ENCODE measurements at places on chromosomes 3 and 15. TPM values are rescaled to one million over a fixed set of nuclear protein-coding genes. Genes with fewer than 3 reads are reported as not detected.

Gene NANOGP8
- total RNA-seq = not detected

Gene ESYT3
- total RNA-seq = 1.6 TPM

Gene MEIS2
- 6.7 TPM for total RNA-seq

Gene NRG4
- 0.33 TPM for total RNA-seq

Gene DNAH12
- total RNA-seq = 0.24 TPM

Gene CD200
- total RNA-seq = 13.0 TPM

Gene IL20RB
- total RNA-seq = 12.7 TPM

Gene MUSTN1
- total RNA-seq = not detected

Gene EPHA3
- total RNA-seq = 0.67 TPM

Gene OR5K2
- total RNA-seq = not detected

Gene ANKRD34C
- not detected for total RNA-seq

Gene MFAP1
- total RNA-seq = 14.7 TPM

Gene GOLGA8G
- total RNA-seq = not detected

DNA sequence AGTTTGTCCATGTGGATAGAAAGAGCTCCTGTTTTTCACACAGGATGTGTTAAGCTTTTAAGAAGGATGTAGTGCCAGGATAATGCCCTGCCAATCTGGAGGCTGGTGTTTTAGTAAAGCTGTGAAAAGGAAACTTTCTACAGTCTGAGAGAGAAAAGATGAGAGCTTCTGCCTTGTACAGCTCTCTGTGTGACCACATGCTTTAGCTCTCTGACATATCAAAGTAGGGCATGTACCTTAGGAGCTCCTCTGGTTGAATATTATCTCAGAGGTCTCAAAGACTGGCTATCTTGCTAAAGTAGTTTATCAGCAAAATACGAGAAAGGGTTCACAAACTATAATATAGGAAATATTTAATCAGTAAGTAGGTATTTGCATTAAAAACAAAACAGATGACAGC is 30.4 kb downstream of the CDIN1 start:
- no peak for DNase-seq

DNA sequence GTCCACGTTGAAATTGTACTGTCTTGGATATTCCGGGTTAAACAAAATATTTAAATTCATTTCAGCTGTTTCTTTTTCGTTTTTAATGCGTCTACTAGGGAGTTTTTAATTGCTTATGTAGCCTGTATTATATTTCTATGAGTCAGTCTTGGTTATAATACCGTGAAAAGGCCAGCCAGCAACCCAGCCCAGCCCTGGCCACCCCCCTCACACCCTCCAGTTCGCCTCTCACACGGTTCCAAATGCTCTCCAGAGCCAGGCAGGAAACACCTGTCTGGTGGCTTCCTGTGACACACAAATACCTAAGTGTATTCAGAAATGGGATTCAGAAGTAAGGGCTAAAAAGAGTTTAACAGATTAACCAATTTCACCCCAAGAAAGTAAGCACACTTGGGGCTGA is 4.4 kb downstream of the SH3BP5 start:
- peak; percentile 16 for DNase-seq

DNA sequence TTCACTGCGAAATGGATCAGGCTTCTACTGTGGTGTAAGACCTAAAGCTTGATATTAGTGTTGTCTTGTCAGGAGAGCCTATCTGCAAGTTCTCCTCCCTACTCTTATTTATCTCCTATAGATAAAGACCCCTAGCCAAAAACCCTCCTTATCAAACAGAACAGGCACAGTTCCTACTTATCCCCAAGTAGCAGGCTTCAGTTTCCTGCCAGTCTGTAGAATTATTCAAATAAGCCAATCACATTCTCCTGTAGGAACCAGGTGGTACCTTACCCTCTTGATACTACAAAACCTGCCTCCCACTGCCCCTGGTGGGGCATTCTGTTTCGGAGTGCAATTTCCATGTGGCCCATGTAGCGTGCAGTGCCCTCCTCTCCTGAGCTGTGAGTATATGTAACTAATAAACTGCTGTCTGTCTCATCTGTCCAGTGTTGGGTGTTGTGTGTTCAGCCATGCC is 28.7 kb downstream of the HDGFL3 start:
- no peak for DNase-seq

DNA sequence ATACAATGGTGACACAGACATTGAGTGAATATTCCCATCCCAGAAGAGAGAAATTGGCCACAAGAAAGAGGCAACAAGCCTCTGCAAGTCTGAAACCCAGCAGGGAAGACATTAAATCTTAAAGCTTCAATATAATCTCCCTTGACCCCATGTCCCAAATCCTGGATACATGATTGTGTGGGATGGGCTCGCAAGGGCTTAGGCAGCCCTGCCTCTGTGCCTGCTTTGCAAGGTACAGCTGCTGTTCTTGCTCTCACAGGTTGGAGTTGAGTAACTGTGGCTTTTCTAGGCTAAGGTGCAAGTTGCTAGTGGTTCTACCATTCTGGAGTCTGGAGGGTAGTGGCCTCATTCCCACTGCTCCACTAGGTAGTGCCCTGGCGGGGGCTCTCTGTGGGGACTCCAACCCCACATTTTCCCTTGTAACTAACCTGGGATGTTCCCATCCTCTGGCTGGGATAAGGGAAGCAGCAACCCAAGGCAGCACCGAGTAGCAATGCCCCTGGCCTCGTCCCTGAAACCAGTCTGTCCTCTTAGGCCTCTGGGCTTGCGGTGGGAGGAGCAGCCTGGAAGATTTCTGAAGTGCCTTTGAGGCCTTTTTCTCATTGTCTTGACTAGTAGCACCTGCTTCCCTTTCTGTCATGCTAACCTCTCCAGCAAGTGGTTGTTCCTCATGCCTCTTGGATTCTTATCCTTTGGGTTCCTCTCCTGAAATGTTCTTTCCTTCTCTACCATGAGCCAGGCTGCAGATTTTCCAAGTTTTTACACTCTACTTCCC is 90.0 kb downstream of the FAM174B start:
- no peak for DNase-seq

- peak; percentile 46 for DNase-seq
Observed at GRCh38 chr15:77506311-77507142, 85.8 kb downstream of the HMG20A start.

GRCh38 chr3:9248522-9249271 is 749 bp downstream of the SRGAP3 start:
- DNase-seq = peak; percentile 77

- no peak for DNase-seq
Observed at GRCh38 chr3:37745076-37745475, 116.6 kb upstream of the CTDSPL start.

- no peak for DNase-seq
Observed at GRCh38 chr15:62877276-62877857, 165.2 kb upstream of the TPM1 start.

- DNase-seq = no peak
Observed at GRCh38 chr15:78929536-78930264, 15.1 kb downstream of the CTSH start.

DNA sequence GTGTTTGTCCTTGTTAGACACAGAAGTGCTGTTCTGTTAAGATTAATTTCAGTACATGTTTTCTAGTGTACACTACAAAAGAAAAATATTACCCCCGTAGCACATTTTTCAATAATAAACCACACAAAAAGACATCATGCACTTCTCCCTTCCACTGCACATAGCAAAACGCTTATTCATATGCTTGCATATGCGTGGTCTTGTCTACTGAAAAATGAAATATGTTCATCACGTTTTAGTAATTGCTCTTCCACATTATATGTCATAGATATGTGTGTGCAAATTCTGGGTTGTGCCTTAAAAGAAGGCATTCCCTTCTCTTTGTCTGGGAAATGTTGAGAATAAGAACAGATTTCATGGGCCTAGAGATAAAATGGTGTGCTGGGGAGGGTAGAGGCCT is 353.9 kb downstream of the NSUN3 start:
- no peak for DNase-seq

DNA sequence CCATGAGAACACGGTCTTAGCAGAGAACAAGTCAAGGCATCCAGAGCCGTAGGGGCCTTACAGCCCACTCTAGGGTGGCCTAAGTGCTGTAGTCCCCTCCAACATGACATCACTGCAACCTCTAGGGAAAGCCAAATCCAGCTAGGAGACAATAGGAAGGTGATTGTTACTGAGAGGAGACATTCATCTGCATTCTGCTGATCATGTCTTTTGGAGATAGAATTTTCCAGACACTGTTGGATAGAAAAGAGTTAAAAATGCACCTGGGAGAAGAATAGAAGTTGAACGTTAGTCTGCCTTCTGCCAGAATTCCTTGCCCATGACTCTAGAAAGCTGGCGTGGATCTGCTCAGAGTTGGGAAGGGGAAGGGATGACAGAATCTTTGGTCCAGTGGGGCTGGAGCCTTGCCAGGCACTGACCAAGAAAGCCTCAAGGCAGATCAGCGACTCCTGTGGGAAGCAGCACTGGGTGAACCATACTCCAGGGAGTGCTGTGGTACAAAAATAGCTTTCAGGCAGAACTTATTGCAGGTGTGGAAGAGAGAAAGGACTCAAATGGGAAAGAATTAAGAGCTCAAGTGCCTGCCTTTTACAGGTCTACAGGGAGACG is 44.8 kb upstream of the RAF1 start:
- peak; percentile 93 for DNase-seq

- no peak for DNase-seq
Observed at GRCh38 chr15:77494073-77494867, 73.6 kb downstream of the HMG20A start.

DNA sequence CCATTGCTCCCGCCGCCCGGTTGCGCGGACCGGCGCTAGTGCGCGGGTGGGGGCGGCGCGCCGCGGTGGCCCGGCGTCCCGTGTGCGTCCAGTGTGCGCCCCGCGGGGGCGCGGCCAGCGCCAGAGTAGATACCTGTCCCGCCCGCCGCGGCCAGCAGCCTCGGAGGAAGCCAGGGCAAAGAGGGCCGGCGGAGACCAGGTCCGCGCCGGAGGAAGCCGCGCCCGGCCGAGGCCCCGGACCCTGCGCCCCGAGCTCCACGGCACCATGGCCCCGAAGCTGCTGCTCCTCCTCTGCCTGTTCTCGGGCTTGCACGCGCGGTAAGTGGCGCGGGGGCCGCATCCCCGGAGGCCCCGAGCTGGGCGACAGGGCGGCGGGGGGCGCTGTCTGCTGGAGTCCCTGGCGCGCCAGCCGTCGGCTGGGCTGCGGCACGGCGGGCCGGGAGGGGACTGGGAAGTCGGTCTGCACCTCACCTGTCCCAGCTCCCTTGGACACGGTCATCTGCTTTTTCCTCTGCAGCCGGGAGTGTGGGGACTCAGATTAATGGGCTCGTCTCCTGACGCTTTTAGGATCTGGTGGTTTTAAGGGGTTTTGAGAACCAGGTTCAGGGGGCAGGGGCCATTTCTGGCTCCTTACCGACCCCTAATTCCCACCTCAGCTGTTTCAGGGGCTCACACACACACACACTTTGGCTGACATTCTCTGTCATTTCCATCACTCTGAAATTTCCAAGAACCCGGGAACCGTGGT is 464 bp downstream of the GABRG3 start:
- no peak for DNase-seq

GRCh38 chr15:67549736-67550135 is 7.2 kb downstream of the MAP2K5 start:
- DNase-seq = no peak

GRCh38 chr3:114770874-114771273 is 376.2 kb downstream of the ZBTB20 start:
- DNase-seq = peak; percentile 32

- DNase-seq = no peak
Observed at GRCh38 chr15:53454843-53455721, 304.4 kb downstream of the WDR72 start.

- DNase-seq = peak; percentile 27
Observed at GRCh38 chr3:49333091-49333490, 6.8 kb downstream of the USP4 start.

DNA sequence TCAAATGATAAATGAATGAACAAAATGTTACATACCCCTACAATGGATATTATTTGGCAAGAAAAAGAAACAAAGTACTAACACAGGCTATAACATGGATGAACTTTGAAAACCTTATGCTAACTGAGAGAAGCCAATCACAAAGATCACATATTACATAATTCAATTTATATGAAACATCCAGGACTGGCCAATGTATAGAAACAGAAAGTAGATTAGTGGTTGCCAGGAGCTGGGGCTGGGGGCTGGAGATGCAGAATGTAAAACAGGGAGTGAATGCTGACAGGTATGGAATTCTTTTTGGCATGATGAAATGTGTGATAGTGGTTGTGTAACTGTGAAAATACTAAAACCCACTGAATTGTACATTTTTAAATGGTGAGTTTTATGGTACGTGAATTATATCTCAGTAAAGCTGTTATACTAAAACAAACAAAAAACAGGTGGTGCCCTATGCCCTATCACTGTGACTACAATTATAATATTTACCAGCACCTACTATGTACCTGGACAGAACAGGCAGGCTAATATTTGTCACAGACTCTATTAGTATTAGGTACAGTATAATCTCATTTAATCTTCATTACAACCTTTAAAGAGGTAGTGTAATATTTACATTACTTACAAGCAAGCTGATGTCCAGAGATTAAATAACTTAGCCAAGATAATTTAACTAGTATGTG is 90.0 kb downstream of the ETFA start:
- no peak for DNase-seq

DNA sequence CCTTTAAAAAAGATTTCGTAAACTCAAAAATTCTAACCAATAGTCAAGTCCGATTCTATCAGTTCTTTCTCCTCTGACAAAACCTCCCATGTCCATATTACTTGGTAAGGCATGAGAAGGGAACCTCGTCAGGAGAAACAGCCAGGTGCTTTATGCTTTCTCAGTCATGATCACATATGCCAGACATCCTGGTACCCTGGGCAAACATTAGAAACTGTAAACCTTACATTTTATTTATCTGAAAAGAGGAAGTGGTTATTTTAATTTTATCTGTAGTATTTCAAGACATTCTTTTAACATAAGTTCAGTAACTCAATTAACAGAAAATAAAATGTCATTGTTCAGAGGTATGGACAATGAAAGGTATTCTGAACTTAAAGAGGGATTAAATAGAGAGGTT is 474.8 kb upstream of the GBE1 start:
- DNase-seq = no peak

DNA sequence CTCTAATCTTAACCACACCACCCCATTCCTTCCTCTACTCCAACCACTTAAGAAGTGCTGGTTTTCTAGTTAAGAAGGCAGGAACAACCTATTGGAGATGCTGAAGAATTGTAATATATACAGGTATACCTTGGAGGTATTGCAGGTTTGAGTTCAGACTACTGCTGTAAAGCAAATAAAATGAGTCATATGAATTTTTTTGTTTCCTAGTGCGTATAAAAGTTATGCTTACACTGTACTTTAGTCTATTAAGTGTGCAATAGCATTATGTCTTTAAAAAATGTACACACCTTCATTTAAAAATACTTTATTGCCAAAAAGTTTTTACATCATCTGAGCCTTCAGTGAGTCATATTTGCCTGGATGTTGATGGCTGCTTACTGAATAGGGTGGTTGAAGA is 22.5 kb downstream of the TOPAZ1 start:
- no peak for DNase-seq

DNA sequence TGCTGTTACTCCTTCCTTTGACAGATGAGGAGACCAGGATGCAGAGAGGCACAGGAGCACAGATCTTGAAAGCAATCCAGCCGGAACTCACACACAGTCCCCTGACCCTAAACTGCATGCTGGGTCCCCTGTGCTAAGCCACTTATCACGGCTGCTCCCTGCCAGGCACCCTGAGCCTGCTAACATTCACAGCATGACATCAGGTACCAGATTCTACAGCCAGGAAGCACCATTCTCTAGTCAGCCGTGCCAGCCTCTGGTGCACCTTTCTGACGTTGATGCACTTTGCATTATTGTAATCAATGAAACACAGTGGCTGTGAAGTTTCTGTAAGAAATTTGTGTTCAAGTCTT is 247.3 kb downstream of the OCA2 start:
- DNase-seq = no peak

GRCh38 chr15:39869254-39869653 is 50.8 kb downstream of the GPR176 start:
- DNase-seq = no peak

GRCh38 chr15:59437817-59438624 is at the start of gene FAM81A:
FAM81A (plus strand) TSS chr15:59438186; CDS start chr15:59458627, 20,441 bp downstream.
- peak; percentile 69 for DNase-seq

All from mammary epithelial cell (primary cell).